ENCODE measurements at places on chromosomes 3 and 15.

DNA sequence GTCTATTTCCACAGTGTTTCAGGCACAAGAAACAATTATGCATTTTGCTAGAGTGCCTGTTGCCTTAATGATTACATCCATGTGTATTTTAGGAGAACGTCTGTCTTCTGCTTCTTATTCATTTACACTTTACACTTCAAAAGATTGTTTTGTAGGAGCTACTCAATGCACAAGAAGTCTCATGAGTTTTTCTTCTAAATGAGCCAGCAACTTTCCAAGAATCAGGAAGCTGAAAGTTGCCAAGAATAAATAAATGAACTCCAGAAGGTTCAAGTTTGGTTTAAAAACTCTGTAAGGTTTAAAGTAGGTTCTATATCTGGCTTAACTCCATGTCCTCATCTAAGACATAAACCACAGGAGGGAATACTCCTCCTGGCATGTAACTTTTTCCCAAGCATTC, 103.8 kb upstream of the ADPGK start:
- no peak for DNase-seq

GRCh38 chr3:122014741-122015140, 7.3 kb downstream of the ILDR1 start:
- DNase-seq, result no peak

GRCh38 chr15:101489237-101489598, 289 bp downstream of the PCSK6 start:
- no peak for DNase-seq

- DNase-seq, result no peak
Observed at GRCh38 chr3:88641033-88641604, 466.3 kb upstream of the EPHA3 start.

DNA sequence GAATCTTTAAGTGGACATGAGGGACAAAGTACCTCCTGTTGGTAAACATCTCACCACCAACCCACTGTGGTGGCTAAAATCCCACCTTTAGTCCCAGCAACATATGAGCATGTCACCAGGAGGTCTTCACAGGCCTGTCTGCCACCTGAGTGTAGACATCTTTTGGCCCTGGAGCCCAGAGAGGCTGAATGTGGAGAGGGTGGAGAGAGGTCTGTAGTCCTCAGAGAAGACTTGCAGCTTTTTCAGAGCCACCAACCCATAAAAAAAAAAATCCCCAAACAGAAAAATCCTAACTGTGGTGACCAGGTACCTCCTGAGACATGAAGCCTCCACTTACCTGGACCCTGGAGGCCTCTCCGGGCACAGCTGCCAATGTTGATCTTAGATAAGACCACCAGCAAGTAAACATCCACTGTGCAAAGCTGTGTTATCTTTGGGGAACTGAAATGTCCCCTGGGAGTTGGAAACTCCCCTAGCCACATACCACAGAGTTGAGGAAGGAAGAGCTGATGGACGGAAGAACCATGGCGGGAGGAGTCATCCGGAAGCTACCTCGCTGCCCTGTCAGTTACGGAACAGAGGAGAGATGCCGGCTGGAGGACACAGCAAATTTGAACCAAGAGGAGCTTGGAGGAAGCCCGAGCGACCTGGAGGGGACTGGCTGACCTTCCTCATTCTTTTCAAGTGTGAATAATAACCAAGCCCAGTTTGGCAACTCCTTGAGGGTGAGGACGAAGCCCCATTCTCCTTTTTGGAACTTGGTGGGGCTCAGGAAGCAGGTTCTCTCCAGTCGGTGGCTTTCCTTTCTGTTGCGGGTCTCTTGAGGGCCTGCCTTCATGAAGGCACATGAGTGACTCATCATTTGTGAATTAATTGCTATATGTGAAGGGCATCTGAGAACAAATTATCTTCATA, at the start of gene GHRL:
Gene GHRL, minus strand, starts transcription at position 443 of the 915 bp plus-strand sequence. CDS start 2,767 bp downstream, outside the sequence.
- DNase-seq, result peak; percentile 19

DNA sequence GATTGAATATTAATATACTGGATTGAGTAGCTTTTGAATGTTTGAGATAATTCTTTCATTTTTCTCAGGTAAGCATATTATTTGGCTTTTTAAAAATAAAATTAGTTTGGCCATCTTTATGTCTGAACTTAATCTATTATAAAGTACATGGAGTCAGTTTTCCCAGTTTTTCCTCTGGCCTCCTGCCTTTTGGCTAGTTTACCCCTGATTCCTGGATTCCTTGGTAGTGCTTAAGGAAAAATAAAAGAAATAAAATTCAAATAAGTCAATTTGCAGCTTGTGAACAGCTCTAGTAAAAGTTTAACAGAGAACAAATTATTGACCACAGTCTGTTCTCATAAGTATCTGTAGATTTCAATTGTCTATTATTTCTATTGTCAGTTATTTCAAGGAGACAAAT, 89.4 kb downstream of the COL6A6 start:
- no peak for DNase-seq

DNA sequence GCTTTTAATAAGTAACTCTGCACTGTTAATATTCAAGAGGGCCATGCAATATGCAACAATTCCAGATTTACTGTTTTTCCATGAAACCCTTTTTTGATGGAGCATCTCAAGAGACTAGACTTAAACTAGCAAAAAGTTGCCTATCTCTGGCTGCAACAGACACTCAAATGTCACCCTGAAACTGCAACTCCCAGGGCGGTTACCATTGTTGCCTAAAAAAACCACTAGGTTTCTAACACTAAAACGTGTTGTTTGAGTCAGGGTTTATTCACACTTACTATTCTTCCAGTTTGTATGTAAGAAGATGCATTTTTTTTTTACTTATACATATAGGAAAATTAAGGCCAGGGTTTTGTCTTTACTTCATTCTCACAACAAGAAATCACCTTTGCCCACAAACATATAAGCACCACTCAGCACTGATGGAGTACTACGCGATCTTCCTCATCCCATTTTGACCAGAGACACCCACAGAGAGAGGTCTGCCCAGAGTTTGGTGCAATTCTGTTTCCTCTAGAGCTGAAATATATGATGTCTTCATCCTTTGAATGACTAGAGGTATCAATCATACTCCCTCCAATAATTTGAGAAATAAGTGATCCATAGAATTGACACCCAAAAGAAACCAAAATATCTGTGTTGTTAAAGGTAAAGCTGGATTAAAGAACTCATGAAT, 124.0 kb upstream of the SNTN start:
- no peak for DNase-seq

DNA sequence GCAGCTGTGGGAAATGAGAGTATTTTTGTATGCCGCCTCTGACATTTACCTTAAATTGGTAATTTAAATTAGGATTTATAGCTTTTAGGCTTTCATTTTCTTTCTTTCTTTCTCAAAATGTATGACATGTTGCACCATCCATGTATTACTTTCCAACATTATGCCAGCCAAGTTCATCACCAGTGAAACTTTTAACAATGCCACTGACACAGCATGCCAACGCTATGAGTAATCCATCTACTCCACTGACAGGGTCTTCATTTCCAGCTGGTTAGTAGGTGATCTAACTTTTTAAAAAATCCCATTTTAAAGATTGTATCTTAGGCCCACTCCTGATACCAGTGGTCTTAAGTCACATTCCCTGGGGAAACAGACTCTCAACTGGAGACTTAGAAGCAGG, 21.8 kb upstream of the CLDN16 start:
- no peak for DNase-seq

GRCh38 chr3:128378631-128379347, 87.9 kb downstream of the DNAJB8 start:
- no peak for DNase-seq

DNA sequence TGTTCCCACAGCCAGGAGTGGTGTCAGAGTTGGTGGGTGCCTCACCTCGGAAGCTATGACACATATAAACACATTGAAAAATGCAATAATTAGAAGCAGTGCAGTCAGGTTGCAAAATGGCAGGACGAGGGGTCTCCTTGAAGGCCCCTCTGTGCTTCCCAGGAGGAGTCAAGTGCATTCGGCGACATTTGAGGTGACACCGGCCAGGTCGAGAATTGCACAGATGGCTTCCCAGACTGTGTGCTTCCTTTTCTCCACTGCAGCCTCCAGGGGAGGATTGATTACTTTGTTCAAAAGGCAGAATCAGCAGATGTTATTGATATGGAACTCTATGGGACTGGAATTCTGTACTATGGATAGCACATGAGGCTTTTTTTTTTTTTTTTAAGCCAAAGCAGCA, 163.2 kb downstream of the MINAR1 start:
- DNase-seq, result no peak

GRCh38 chr3:186569779-186570095, 783 bp upstream of the DNAJB11 start:
- DNase-seq, result no peak

DNA sequence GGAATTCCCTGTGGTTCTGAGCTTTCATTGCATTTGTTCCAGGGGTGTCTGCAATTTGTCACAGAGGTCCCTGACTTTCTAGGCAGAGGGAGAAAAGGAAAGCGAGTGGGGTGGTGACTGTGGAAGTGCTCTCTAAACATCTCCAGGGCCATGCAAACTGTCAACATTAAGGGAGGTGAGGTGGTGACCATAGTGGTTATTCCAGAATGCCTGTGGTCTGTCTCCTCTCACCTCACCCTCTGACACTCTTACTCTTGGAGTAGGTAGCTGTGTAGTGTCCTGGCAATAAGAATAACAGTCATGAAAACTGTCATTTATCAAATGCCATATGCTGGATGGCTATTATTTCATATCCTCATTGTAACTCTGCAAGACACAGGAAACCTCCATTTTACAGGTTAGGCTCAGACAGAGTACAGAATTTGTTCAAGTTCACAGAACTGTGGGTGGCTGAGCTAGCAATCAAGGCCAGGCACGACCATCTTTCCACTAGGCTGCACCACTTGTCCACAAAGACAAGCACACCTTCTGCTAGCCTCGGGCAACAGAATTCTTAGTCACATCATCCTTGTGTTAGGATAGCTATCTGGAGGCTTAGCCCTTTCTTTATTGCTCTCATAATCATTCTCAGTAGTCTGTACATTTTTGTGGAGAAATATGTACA, 179.4 kb downstream of the CD47 start:
- no peak for DNase-seq

- no peak for DNase-seq
Observed at GRCh38 chr15:43879386-43880355, 52.9 kb downstream of the WDR76 start.

DNA sequence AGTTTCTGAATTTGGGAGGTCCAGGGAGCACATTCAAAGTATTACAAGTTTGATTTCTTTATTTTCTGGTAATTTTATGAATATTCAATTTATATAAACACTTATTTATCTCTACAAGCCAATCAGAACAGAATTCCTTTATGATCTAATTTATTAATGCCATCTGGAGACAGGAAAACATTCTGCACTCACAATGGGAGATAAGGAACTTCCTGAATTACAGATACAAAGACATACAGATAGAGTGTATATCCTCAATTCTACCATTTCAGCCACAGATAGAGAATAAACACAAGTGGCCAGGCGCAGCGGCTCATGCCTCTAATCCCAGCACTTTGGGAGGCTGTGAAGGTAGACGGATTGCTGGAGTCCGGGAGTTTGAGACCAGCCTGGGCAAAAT, 86.0 kb downstream of the IQCH start:
- DNase-seq, result no peak

DNA sequence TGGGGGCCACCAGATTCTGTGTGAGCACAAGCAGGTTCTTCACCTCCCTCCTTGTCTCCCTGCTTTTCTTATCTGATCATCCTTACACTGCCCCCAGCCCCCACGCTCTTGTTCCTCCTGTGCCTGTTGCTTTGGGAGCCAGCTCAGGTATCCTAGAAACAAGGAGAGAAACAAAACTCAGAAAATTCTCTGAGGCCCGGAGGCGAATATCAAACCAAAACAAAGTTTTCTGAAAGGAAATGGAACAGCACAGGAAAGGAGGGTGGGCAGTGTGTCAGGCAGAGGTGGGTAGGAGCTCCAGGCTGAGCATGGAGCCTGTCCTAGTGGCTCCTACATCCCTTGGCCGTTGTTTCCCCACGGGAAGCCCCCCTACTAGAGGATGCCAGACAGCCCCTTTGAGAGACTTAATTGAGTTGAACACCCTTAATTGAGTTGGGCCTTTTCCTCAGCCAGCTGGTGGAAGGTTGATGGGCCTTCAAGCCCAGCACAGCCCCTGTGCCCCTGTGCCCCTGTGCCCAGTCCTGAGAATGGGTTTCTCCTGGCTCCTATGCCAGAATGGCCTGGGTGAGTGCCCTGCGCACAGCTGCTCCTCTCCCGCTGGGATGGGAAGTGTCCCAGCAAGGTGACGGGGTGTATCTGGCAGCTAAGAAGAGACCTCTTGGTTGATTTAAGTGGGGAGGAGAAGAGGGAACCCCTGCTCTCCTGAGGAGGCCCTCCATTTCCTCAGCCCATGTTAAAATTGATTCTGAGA, 22.8 kb upstream of the JMJD7 start:
- no peak for DNase-seq

- no peak for DNase-seq
Observed at GRCh38 chr3:162377608-162378007, 881.0 kb downstream of the OTOL1 start.

GRCh38 chr3:130968221-130968620, 58.4 kb downstream of the ASTE1 start:
- DNase-seq, result no peak

GRCh38 chr15:36550650-36551049, 28.8 kb upstream of the CDIN1 start:
- DNase-seq, result no peak

All from CD4-positive, alpha-beta T cell treated with Interleukin-12 subunit alpha and Interleukin-12 subunit beta, for 1 hour (primary cell).